ENCODE measurements at places on chromosomes 3 and 15. TPM values are rescaled to one million over a fixed set of nuclear protein-coding genes. Genes with fewer than 3 reads are reported as not detected.

CHL1 gene
- 25.8 TPM for total RNA-seq

DNA sequence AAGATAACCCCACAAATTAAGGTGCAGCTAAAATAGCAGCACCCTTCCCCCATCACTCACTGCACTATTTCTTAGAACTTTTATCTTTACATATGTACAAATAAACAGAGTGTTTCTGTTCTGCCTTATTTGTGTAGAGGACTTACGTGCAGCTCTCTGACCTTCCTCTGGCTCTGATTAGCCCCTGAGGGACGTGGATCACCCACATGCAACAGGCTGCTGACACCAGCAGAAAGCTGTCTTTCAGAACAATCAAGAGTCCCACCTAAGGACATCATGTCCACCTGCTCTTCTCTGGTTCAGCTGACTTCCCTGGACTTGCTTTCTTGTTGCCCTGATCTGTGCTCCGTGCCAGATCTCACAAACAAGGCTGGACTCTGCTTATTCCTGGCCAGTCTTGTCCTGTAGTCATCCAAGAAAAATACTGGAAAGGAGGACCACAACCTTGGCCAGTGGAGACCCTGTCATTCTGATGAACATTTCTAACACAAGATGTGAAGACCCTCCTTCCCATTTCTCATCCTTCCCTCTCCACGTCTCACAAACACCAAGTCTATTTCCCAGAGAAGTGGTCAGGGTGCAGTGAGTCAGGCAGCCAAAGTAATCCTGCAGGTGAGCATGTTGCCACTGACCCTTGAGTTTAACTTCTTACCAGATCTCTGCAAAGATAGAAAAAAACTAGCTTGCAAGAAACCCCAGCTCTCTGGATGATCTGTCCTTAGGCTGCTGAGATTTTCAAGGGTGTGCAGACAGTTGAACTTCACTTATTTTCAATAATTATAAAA lies 243.6 kb upstream of the ICE2 start:
- H3K27me3 ChIP-seq = no peaks in the 10 kb centered on the region
- no peak overlapping the region for H3K4me3 ChIP-seq
- peaks cover 7% of the 10 kb centered on the region for H3K4me1 ChIP-seq
- H3K27ac ChIP-seq = no peak overlapping the region
- no peak for DNase-seq

- no peaks in the 10 kb centered on the region for H3K36me3 ChIP-seq
- H3K4me1 ChIP-seq = peaks cover 7% of the 10 kb centered on the region
- DNase-seq = no peak
- H3K27ac ChIP-seq = peak overlapping the region; percentile 12
- no peaks in the 10 kb centered on the region for H3K27me3 ChIP-seq
Measured at GRCh38 chr15:71559098-71559497, 251.3 kb upstream of the NR2E3 start.

GRCh38 chr15:63719281-63719680 lies 114.5 kb downstream of the HERC1 start:
- no peaks in the 10 kb centered on the region for H3K36me3 ChIP-seq
- no peaks in the 10 kb centered on the region for H3K27me3 ChIP-seq

DNA sequence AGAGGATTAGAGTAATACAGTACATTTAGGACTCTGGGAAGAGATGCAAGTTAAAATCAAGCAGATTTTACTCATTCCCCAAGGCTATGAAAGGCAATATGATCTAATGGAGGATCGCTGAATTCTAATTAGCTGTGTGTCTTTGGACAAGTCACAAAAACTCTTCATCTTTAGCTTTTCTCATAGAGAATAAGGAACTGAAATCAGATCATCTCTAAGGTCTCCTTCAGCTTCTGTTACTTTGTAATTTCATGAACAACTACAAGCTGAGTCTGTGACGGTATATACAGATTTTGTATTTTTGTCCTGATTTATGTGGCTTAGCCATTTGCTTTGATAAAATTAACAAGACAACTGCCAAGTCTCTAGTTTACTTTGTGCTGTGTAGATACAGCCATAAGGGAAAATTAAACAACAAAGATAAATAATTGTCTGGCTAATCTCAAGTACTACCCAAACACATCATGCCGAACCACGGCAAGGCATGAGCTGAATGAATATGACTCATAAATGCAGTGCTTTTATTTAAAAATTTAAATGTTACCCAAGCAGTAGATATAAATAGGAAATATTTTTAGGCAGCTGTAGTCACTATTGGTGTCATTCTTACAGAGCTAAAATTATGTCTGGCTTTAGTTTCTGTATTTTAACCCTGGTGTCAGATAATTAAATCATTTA lies 81.5 kb downstream of the GAP43 start:
- no peak for DNase-seq
- H3K27me3 ChIP-seq = no peaks in the 10 kb centered on the region
- H3K36me3 ChIP-seq = no peaks in the 10 kb centered on the region
- H3K4me3 ChIP-seq = no peak overlapping the region

- peaks cover 23% of the 10 kb centered on the region for H3K4me1 ChIP-seq
- no peak overlapping the region for H3K4me3 ChIP-seq
- H3K27ac ChIP-seq = peak overlapping the region; percentile 77
- DNase-seq = no peak
- no peaks in the 10 kb centered on the region for H3K27me3 ChIP-seq
Measured at GRCh38 chr3:48130321-48130904, 57.8 kb downstream of the CDC25A start.

- H3K4me1 ChIP-seq = peaks cover 28% of the 10 kb centered on the region
- H3K36me3 ChIP-seq = no peaks in the 10 kb centered on the region
- H3K27ac ChIP-seq = peak overlapping the region; percentile 36
- DNase-seq = no peak
- no peak overlapping the region for H3K4me3 ChIP-seq
Measured at GRCh38 chr3:187186375-187186774, 10.9 kb upstream of the RTP1 start.

DNA sequence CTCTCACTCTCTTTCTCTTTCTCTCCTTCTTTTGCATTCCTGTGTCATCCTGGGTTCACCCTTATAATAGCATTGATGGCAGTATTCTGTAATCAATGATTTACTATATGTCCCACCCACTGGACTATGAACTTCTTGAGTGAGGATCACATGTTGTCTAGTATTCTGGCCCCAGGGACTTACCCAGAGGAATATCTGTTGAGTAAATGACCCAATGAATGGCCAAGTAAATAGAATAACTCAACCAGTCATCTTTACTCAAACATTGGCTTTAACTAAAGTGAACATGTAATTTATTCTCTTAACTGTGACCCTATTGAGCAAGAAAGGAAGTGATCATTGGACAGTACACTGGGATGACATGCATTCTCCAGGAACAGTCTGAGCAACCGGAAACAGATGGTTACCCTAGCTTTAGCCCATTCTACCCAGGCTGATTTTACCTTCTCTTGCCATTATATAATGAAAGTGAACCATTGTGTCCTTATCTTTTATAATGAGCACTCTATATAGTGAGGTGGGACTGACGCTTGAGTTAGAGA lies 94.5 kb upstream of the SOX14 start:
- H3K36me3 ChIP-seq = no peaks in the 10 kb centered on the region
- H3K27me3 ChIP-seq = no peaks in the 10 kb centered on the region
- no peak for DNase-seq
- H3K27ac ChIP-seq = no peak overlapping the region
- H3K4me3 ChIP-seq = no peak overlapping the region

DNA sequence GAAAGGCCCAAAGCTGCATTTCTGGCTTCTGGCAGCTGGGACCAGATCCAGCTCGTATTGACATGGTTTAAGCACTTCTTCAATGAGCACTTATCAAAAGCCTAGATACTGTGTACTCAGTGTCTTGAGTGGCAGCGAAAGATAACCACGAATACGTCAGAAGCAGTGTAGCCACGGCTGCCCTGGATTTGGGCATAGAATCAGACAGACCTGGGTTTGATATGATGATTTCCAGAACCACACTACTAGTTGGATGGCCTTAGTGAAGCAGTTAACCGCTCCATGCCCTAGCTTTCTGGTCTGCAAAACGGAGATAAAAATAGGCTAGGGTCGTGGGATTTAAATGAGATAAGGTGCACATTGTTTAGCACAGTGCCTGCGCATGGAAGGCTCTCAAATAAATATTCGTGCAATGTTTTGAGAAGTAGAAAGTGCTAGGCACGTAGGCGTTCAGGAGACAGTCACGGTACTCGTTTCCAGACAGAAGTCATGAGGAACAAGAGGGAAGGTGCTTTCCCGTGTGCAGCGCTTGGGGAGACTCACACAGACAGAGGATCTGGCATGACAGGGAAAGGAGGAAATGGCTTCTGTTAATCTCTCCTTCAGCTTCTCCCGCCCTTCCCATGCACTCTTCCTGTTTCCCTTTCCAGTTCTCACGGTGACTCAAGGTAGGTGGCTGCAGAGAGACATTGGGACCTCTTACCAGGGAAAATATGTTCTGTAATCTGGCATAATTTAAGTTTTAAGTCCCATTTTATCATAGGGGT lies 70.3 kb downstream of the CCNL1 start:
- H3K4me3 ChIP-seq = peak overlapping the region; percentile 55
- DNase-seq = no peak
- peak overlapping the region; percentile 96 for H3K27ac ChIP-seq

- no peaks in the 10 kb centered on the region for H3K36me3 ChIP-seq
- H3K4me3 ChIP-seq = no peak overlapping the region
- no peaks in the 10 kb centered on the region for H3K27me3 ChIP-seq
- DNase-seq = no peak
- H3K27ac ChIP-seq = no peak overlapping the region
- no peaks in the 10 kb centered on the region for H3K4me1 ChIP-seq
Measured at GRCh38 chr15:62524848-62525247, 359.8 kb upstream of the C2CD4B start.

- H3K4me1 ChIP-seq = no peaks in the 10 kb centered on the region
- H3K4me3 ChIP-seq = no peak overlapping the region
- no peak overlapping the region for H3K27ac ChIP-seq
- H3K27me3 ChIP-seq = no peaks in the 10 kb centered on the region
- no peak for DNase-seq
Measured at GRCh38 chr15:84810073-84810840, 6.9 kb upstream of the ALPK3 start.

DNA sequence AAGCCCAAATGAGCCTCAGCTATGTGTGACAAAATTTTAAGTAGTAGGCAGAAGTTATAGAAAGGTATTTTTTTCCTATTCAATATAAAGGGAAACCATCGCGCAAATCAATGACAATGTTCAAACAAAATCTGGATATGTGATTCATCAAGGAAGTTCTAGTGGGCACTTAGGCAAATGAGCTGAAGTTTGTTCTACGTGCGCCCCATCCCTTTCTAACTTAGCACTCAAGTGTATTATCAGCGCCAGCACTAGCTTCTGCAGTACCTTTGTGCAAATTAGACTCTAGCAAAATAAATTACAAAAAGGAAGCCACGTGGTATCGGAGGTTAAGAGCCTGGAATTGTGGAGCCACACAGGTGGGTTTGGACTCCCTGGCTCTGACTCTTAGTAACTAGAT lies 91.1 kb downstream of the TBL1XR1 start:
- H3K4me3 ChIP-seq = no peak overlapping the region
- H3K27ac ChIP-seq = no peak overlapping the region
- no peaks in the 10 kb centered on the region for H3K27me3 ChIP-seq
- no peak for DNase-seq
- H3K36me3 ChIP-seq = no peaks in the 10 kb centered on the region

ALG1L2 gene
- total RNA-seq = not detected

CPNE4 gene
- total RNA-seq = 3.2 TPM

DNA sequence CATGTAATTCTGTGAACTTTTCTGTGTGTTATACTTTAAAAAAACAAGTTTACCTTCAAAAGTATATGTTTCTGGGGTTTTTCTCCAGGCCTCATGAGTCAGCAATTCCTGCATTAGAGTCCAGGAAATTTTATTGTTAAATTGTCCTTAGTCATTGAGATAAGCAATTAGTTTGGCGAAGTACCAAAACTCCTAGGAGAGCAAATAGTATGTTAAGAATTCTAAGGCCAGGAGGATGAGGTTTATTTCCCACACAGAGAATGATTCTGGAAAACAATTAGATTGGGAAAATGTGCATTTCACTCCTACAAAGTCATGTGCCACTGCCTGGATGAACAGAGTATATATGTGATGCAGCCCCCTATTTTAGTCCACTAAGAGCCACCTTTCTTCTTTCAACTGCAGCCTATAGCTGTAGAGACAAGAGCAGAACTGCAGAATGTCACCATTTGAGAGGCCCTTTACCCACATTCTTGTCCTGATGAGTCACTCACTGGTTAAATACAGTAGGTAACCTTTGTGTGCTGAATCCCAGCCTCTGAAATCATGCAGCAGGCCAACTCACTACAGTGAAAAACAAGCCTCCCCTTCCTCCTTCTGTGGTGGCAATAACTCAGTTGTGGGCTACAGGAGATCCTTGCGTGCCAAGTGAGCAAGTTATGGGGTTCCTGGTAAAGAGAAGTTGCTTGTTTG lies 452.8 kb upstream of the THBS1 start:
- H3K36me3 ChIP-seq = no peaks in the 10 kb centered on the region
- no peak for DNase-seq
- H3K4me3 ChIP-seq = no peak overlapping the region

SLC9C1 gene
- not detected for total RNA-seq

SERINC4 gene
- total RNA-seq = not detected

- no peak overlapping the region for H3K4me3 ChIP-seq
- H3K4me1 ChIP-seq = peaks cover 36% of the 10 kb centered on the region
- no peaks in the 10 kb centered on the region for H3K27me3 ChIP-seq
- no peak for DNase-seq
- no peak overlapping the region for H3K27ac ChIP-seq
- H3K36me3 ChIP-seq = no peaks in the 10 kb centered on the region
Measured at GRCh38 chr3:193853511-193854219, 260.7 kb downstream of the OPA1 start.

- no peaks in the 10 kb centered on the region for H3K27me3 ChIP-seq
- no peak overlapping the region for H3K4me3 ChIP-seq
- DNase-seq = peak; percentile 13
Measured at GRCh38 chr15:81031203-81031602, 30.5 kb downstream of the TLNRD1 start.

DNA sequence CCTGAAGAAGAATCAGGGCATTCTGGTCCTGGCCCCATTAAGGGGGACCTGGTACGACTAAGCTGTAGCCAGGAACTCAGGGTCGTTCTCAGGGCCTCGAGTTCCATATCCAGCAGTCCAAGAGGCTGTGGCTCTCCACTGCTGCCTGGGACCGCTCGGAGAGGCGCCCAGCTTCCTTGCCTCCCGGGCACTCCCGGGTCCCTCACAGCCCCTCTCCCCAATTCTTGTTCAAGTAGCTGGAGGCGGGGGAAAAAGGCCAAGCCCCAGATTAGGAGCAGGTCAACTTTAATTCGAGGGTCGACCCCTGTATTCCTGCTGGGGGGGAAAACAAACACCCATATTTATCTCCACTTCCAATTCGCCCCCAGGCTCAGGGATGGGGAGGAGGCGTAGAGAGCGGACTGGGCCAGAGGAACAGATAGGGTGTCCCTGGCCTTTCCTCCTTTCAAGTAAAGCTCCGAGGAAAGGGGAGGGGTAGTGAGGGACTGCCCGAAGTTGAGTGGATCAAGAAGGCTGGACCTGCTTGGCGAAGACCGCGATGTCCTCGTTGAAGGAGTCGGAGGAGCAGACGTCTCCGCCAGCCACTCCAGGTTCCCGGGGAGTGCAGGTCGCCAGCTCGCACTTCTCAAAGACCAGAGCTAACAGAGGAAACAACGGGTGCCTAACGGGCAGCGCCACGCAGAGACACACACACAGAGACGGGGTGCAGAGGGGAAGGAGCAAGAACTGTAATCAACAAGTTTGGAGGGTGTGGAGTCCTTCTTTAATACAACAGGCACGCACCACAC lies 4.4 kb downstream of the MEIS2 start:
- peak overlapping the region; percentile 95 for H3K27ac ChIP-seq
- no peak for DNase-seq
- H3K36me3 ChIP-seq = no peaks in the 10 kb centered on the region
- H3K27me3 ChIP-seq = no peaks in the 10 kb centered on the region
- peaks cover 29% of the 10 kb centered on the region for H3K4me1 ChIP-seq

KNG1 gene
- total RNA-seq = not detected

- H3K4me1 ChIP-seq = peaks cover 50% of the 10 kb centered on the region
- no peak overlapping the region for H3K4me3 ChIP-seq
- no peak for DNase-seq
Measured at GRCh38 chr3:100268156-100268555, 7.4 kb downstream of the TBC1D23 start.

PPP4R2 gene
- total RNA-seq = 24.3 TPM
